ENCODE measurements at places on chromosomes 5 and 9.

DNA sequence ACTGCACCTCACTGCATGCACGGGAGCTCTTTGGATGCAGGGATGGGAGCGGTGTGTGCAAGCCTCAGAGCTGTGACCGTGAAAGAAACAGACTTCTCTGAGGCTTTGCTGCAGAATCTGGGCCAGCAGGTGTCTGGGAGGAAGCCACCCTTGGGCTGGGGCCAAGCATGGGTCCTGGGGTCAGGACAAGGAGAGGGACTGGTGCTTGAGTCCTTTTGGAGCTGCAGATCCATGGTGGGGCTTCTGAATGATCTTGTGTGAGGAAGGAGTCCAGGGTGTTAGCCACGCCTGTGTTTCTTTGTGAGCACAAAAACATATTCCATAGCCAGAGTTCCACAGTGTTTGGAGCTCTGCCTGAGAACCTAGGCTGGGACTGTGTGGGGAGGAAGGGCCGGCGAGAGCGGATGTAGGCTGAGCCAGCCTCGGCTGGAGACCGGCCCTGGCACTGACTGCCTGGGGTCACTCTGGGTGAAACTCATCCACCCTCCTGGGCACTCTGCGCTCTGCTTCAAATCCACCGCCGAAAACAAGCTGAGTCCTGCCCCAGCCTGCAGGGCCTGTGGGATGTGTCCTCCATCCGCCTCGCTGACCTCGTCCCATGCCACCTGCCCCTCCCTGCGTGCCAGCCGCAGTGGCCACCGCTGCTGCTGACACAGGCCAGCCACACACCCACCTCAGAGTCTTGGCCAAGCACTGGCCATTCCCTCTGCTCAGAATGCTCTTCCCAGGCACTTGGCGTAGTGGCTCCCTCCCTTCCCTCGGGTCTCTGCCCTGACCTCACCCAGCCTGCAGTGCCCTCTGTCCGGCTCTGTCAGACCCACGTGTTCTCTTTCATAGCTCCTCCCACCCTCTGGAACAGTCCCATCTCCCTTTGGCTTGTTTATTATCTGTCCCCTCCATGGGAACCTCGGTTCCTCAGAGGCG is 26.7 kb downstream of the ERGIC1 start:
- DNase-seq = peak; percentile 50

DNA sequence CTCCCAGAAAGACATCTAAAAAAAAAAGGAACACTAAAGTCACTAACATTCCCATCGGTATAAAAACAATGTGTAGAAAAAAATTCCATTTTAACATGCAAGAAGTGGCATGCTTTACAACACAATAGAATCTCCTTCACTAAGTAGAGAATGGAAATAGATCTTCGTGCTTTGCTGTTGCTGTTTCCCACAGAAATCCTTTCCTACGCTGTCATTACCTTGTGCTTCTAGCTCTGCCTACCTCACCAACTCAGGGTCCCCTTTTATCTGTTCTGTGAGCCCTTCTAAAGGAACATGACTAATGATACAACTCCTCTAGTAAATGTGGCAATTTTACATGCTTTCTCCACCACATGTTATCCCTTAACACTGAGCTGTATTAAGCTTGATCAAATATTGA is 202.9 kb downstream of the MCTP1 start:
- peak; percentile 33 for DNase-seq

- DNase-seq = peak; percentile 23
Observed at GRCh38 chr9:124022201-124023121, 10.9 kb downstream of the LHX2 start.

DNA sequence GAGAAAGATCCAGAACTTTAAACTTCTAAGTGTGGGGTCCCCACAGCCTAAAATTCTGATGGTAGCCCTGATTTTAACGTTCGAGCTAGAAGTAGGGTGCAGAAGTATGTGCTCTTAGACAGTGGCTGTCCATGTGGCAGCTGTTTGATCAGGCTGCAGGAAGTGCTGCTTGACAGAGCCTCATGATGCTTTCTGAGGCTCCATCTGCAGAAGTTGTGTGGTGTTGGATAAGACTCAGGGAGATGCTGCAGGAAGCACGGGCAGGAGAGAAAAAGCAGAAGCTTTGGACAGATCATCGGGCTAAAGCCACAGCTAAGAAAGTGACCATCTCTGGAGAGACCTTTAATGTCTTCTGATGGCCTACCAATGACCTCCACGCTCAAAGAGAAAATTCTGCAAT is 8.1 kb downstream of the MTMR12 start:
- DNase-seq = no peak

DNA sequence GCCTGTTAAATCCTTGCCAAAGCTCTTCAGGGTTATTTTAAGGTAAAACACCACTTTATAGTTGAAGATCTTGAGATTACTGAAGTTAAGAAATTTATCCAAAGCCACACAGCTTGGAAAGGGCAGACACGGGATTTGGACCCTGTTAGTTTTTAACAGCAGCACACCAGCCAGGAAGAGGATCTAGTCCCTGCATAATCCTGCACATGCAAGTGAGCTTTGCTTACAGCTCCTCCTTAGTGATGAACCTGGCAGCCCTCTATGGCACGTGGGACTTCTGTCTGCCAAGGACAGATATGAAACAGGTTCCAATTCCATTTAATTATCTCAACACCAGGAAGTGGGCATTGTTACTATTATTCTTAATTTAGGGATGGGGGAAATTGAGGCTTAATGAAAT is 108.7 kb downstream of the TRIM32 start:
- no peak for DNase-seq

GRCh38 chr5:67530609-67531255 is 334.1 kb upstream of the CD180 start:
- no peak for DNase-seq

- peak; percentile 7 for DNase-seq
Observed at GRCh38 chr5:111934511-111934910, 177.5 kb upstream of the NREP start.

DNA sequence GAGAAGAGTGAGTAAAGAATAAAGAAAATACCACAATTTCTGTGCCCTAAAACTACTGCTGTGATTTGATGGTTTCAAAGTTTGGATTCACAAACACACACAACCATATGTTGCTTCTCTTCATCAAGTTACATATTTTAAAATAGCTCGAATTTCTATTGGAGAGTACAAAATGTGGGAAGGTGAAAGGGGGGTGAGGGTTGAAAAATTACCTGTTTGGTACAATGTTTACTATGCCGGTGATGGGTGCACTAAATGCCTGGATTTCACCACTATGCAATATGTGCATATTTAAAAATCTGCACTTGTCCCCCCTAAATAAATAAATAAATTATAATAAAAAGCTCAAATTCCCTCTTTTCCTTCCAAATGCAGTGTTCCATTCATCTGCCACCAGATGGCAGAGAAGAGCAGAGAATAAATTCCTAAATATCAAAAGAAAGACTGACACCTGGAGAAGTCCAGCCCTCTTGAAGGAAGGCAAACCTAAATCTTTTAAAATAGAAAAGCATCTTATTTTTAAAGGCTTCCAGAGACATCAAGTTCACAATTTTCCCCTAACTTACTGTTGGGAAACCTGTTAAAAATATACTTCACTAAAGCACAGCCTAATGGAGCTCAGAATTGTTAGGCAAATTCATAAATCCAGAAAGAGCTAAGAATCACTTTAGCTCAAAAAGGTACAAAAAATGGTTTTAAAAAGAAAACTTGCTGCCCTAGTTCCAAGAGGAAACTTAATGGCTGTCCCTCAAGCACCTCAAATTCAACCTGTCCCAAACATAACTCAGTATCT is 24.8 kb upstream of the HNRNPA0 start:
- peak; percentile 49 for DNase-seq

DNA sequence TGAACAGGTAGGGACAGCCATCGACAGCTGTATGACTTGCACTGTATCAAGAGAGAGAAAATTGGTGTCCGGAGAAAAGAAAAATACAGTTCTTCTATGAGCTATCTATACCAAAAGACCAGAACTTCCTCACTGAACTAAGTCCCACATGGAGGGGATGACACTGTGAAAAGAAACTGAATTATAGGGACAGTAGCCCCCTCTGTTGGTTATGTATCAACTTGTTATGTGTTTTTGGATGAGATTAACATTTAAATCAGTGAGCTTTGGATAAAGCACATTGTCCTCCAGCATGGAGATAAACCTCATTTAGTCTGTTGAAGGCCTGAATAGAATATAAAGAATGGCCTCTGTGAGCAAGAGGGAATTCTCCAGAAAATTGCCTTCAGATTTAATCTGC is 176.6 kb upstream of the SH3GL2 start:
- peak; percentile 48 for DNase-seq

DNA sequence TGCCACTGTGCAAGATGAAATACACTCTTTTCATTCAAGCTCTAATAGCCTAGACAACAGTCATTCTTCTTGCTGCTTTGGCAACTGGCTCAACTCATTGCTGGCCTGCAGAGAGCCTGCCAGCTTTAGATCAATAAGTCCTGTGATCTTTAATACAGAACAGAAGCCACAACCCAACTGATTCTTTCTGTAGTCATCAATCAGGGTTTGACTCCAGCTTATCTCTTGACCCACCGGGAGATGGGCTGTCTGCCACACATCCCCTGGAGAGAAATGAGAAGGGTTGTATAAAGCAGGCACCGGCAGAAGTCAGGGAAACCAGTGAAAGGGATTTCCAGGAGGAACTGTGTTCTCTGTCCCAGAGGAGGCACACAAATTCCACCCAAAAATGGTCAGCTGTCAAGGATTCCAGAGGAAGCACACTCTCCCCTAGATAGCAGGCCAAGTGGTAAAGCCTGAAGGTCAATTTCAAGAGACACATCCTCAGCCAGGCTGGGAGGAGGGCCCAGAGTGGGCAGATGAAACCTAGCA is 24.5 kb downstream of the LHFPL2 start:
- no peak for DNase-seq

DNA sequence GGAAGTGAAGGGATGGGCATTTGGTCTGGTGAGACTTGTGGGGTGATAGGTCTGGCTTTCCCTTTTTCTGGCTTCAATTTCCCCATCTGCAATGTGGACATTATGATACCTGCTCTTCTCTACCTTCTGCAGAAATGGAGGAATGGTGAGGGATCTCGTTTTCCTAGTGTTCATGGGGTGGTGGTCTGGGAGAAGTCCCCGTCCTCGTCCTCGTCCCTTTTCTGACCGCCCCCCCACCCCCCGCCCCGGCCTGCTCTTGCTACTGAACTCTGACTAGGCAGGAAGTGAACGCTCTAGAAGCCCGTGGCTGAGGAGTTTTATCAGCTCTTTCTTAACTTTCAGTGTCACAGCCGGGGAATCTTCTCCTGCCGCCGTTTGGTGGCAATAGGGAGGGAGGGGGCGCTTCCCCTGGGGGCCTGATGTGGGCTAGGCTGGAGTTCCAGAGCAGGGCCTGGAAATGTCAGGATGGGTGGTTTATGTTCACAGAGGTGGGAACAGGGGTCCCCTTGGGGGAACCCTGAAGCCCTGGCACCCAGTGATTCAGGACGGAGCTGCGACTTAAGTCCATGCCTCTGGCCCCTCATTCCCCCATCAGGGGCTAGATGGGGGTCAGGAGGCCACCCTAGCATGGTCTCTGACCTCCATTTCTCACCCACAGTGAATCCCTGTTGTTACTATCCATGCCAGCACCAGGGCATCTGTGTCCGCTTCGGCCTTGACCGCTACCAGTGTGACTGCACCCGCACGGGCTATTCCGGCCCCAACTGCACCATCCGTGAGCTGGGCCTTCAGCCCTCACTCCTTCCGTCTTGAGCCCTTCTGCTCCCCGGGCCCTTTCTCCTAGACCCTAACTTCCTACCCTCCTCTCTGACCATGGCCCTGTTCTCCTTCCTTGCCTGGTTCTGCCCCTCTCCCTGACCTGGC is 6.7 kb downstream of the PTGS1 start:
- DNase-seq = no peak

DNA sequence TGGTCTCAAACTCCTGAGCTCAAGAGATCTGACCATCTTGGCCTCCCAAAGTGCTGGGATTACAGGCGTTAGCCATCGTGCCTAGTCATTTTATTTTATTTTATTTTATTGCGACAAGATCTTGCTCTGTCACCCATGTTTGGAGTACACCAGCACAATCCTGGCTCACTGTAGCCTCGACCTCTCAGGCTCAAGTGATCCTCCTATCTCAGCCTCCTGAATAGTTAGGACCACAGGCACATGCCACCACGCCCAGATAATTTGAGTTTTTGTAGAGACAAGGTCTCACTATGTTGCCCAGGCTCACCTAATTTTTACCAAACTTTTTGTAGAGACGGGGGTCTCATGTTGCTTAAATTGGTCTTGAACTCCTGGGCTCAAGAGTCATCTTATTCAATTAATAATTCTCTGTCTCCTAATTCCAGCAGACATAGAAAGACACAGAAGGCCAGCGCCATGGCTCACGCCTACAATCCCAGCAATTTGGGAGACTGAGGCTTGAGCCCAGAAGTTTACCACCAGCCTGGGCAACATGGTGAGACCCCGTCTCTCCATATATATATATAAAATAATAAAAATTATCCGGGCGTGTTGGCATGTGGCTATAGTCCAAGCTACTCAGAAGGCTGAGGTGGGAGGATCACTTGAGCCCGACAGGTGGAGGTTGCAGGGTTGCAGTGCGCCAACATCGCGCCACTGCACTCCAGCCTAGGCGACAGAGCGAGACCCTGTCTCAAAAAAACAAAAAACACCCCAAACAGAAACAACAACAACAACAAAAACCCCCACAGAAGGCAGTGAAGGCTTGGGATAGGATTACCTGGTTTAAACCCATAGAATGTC is 1.0 kb upstream of the UBAP1 start:
- no peak for DNase-seq

DNA sequence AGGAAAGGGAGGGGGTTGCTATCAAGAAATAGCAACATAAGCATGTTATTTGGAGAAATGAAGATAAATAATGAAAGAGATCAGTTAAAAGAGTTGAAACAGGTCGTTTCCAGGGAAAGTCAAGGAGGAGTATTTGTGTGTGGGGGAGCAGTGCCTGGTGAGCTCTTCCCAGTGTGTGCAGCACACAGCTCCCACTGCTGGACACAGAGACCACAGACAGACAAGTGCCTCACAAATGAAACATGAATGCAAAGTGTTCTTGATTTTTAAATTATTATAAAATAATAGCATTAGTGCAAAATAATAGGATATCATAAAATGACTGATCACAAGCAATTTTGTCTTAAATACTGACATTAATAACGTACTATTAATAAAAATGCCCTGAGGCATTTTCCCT is 40.8 kb downstream of the LIFR start:
- peak; percentile 45 for DNase-seq

GRCh38 chr5:128290152-128290858 is 206.7 kb downstream of the SLC12A2 start:
- peak; percentile 33 for DNase-seq

DNA sequence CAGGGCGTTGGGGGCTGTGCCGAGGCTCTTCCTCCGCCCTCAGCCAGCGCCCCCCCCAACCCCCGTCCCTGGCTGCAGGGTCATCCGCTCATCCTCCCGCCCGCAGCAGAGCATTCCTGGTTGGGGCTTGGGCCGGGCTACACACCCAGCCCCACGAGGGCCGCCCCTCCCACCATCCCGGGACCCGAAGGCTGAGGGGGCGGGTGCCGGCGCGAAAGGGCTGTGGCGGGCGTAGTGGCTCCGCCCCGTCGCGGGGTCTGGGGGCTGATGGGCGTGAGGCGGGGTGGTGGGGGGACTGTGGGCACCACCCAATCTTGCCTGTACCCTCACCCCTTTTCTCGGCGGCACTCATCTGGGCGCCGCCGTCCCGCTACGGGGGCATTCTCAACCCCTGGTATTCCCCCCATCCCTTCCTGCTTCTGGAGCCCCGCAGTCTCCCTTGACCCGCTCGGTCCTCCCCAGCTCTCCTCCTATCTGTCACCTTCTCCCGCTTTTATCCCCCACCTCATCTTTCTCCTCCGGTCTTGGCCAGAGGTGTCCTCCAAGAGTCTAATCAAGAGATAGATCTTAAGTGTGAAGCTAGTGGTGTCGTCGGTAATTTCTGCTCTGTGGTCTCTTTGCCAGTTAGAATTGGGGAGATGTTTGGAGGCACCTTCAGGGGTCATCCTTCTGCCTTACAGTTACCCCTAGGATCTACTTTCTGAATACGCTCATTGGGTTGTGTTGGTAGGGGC is 1.6 kb downstream of the FER start:
- DNase-seq = peak; percentile 35
